ENCODE measurements at places on chromosomes 2 and 18.

DNA sequence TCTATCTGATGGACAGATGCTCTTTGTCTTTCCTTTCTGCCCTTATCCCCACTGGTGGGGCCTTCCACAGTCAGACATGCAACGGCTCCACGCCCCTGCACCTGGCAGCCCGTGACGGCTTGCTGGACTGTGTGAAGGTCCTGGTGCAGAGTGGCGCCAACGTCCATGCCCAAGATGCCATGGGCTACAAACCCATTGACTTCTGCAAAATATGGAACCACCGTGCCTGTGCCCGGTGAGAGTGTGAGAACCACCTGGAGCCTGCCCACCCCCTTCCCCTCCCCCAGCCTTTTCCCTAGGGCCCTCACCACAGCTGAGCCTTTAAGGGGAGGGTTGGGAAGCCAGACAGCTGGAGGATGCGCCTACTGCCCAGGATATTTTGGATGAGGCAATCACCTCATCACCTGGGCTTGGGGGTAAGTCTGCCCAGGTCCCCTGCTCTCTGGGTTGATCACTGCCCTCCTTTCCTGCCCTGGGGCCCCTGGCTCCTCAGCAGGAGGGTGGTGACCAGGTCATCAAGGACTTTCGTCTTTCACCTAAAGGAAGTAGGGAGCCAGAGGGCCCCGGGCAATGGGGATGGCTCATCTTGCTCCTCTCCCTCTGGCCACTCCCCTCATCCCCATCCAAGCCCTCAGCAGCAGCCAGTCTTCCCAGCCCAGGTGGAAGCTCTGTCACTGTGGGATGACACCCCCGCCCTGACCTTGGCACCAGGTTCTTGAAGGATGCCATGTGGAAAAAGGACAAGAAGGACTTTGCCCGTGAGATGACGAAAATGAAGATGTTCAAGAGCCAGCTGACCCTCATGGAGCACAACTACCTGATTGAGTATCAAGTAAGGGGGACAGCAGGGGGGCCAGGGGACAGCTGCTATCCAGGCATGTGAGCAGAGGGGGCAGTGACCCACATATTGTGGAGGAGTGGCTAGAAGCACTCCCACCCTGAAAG lies 3.7 kb downstream of the ANKRD53 start:
- no peak for DNase-seq

DNA sequence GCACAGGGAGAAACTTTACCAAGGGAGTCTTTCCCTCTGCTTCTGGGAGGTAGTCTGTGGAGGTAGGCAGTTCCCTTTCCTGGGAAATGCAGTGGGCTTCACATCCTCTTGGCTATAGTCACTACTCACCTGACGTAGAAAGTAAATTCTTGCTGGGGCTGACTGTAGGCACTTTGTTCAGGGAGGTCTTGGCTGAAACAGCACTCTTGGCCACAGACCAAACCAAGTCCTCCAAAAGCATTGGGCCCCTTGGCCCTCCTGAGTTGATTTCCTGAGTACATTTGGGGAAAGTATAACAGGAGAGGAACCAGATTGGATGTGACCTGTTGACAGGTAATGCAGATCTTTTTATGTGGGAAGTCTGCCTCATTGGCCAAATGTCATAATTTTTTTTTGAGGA lies 108.9 kb downstream of the MGAT5 start:
- no peak for DNase-seq

GRCh38 chr2:200353874-200354273 lies 47.4 kb downstream of the SPATS2L start:
- no peak for DNase-seq

GRCh38 chr2:174328114-174328960 lies 6.4 kb upstream of the SP9 start:
- DNase-seq = no peak

DNA sequence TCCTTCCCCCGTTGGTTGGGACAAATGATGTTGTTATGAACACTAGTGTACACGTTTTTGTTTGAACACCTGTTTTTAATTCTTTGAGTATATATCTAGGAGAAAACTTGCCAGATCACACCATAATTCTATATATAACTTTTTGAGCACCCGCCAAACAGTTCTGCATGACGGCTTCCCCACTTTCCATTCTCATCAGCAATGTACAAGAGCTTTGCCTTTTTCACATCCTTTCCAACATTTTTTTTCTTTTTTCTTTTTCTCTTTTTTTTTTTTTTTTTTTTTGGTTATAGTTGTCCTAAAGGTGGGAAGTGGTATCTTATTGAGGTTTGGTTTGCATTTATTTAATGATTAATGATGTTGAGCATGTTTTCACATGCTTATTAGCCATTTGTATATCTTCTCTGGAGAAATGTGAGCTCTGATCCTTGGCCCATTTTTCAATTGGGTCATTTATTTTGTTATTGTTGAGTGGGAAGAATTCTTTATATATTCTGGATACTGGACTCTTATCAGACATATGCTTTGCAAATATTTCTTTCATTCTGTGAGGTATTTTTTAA lies 86.9 kb upstream of the ZC3H15 start:
- no peak for DNase-seq

GRCh38 chr2:176415937-176416499 lies 146.8 kb downstream of the MTX2 start:
- peak; percentile 19 for DNase-seq

GRCh38 chr18:72409903-72410302 lies 134.2 kb downstream of the CBLN2 start:
- no peak for DNase-seq

GRCh38 chr2:222903234-222904220 lies 42.7 kb downstream of the ACSL3 start:
- DNase-seq = peak; percentile 62

DNA sequence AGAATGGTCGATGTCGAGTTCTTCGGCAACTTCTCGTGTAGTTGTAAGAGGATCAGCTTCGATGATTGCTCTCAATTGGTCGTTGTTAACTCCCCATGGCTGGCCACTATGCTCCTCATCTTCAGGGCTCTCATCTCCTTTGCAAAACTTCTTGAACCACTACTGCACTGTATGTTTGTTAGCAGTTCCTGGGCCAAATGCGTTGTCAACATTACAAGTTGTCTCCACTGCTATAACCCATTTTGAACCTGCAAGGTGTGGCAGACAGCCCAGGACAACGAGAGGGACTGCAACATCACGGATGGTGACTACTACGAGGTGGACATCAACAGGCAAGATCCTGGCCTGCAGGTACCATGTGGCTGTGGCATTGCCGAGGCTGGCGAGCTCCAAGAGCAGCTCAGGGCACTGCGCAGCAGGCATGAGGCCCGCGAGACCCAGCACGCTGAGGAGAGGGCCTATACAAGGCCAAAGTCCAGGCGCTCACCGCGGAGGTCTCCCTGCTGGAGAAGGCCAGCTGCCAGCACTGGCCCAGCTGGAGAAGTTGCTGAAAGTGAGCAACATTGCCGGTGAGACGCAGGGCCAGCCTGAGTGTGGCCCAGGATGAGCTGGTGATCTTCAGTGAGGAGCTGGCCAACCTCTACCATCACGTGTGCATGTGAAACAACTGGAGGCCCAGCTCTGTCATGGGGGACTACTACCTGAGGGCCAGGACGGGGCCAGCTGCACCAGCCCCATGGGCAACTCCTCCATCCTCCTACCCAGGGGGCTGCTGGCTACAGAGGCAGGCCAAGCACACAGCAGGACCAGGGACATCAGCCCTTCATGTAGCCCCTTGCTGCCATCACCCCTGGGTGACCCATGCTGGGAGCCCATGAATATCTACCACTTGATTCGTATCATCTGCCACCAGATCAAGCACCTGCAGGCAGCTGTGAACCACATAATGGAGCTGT lies 20.2 kb downstream of the CLK1 start:
- no peak for DNase-seq

DNA sequence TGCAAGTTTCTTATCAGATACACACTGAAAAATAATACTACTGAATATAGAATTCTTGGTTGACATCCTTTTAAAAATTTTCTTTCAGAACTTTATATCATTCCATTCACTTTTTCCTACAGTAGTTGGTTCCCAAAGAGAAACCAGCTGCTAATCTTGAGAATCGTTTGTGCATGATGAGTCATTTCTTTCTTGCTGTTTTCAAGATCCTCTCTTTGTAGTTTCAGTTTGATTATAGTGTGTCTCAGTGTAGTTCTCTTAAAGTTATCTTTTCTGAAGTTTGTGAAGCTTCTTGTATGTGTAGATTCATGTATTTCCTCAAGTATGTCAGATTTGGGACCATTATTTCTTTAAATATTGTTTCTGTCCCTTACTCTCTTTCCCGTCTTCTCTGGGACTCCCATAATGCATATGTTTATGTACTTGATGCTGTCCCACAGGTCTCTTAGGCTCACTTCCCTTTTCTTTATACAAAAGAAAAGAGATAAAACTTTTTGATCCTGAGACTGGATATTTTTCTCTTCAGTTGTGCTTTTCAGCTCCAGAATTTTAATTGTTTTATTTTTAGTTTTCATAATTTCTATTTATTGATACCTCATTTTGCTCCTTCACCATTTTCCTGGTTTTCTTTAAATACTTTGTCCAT lies 801.0 kb downstream of the TDRD15 start:
- DNase-seq = peak; percentile 39

DNA sequence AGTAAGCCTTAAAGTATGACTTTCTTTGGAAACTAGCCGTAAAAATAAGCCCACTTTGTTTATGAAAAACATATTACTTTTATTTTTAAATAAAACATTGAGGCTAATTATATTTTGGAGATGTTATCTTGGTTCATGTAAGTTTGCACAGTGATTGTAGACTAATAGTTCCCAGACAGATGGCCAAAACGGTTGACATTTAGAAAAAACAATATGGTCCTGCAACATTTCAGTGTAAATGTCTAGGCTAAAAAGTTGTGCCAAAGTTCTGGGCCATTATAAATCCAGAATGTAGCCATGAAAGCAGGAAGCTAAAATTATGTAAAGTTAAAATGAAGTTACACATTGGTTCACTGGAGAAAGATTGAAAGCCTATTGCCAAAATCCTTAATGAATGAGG lies 43.6 kb downstream of the SLC5A7 start:
- no peak for DNase-seq

- DNase-seq = no peak
Measured at GRCh38 chr2:929925-930324, 20.7 kb upstream of the SNTG2 start.

Measured in MM.1S (cell line).